ENCODE measurements at places on chromosomes 11 and 22.

- DNase-seq, result no peak
These were observed 23.9 kb upstream of the ACR start for GRCh38 chr22:50714150-50714549.

- DNase-seq, result no peak
These were observed 11.1 kb upstream of the MPZL2 start for GRCh38 chr11:118275176-118275575.

GRCh38 chr11:130204703-130205095 lies 45.1 kb downstream of the ST14 start:
- DNase-seq, result no peak

- no peak for DNase-seq
These were observed 429 bp downstream of the SLC39A13 start for GRCh38 chr11:47408598-47409439.

GRCh38 chr22:42553475-42554361 lies at the start of gene SERHL2:
Gene SERHL2, plus strand, starts transcription at chr22:42553956. Its CDS starts 65 bp downstream, at chr22:42554021.
- peak; percentile 80 for DNase-seq

GRCh38 chr22:17475318-17476230 lies 87.7 kb upstream of the SLC25A18 start:
- no peak for DNase-seq

DNA sequence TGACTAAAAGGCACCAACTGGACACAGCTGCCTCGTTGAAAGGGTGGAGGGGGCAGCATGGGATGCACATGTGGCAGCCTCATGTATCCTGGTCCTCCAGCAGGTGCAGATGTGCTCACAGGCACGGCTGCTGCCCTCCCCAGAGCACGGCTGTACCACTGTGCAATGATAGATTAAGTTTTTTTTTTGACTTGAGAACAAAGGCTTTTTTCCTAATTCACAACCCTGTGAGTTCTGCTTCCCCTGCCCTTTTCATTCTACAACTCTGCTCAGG lies 11.4 kb downstream of the DKK3 start:
- DNase-seq, result no peak

- no peak for DNase-seq
These were observed 109.3 kb upstream of the SNX19 start for GRCh38 chr11:131025421-131026125.

DNA sequence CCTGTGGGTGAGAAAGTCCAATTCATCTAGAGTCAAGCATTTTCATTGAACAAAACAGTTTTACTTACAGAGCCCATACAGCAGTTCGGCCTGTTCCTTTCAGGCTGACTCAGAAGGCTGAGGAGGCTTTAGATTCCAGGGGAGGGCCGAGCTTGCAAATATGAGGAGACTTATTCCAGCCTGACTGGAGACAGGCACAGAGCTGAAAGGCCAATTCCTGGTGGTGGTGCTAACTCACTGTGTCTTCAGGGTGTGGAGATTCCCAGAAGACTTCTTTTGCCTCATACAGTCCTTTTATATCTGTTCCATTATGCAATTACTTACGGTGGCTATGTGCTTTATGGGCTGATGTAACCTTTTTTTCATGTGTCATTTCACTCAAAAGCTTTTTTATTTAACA lies at the start of gene OR51E2:
TSS of gene OR51E2 (minus strand) at position 269 of the 400 bp plus-strand sequence. CDS start 15,142 bp downstream, outside the sequence.
- no peak for DNase-seq

DNA sequence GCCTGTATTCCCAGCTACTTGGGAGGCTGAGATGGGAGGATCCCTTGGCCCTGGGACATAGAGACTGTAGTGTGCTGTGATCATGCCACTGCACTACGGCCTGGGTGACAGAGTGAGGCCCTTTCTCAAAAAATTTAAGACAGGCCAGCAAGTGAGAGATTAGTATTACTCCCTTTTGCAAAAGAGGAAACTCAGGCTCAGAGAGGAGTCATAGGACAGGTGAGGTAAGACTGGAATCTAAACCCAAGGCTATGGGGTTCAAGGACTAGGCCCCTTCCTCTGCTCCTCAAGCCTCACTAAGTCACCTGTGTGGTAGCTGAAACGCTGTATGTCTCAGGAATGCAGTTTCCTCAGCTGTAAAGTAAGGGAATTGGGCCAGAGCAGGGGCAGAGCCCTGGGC lies 1.6 kb upstream of the P2RY2 start:
- no peak for DNase-seq

- DNase-seq, result peak; percentile 81
These were observed 41.2 kb upstream of the JAM3 start for GRCh38 chr11:134027671-134028070.

DNA sequence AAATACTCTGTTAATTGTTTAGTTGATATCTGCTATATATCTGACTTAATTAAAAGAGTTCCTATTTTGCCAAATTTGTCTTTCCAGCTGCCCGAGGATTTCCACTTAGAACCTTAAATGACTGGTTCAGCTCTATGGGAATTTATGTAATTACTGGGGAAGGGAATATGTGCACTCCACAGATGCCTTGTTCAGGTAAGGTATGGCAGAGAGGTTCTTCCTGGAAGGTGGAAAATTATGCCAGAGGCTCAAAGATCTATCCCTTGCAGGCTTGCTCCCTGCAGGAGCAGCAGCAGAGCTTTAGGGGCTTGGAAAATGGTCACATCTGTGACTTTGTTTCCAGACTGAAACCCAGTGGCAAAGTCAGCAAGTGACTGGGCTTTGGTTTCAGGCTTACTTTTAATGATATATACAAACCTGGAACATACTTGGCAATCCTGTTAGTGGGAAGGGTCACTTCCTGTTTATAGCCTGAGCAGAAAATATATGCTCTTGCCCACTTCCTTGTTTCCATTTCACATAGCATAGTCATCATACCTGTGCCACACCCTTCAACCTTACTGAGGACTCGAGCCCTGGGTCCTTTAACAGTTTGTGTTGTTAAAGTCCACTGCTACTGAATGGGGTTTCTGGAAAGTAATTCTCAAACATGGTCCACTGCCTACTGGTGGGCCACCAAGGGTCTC lies 23.7 kb downstream of the WBP2NL start:
- DNase-seq, result no peak

GRCh38 chr11:95154514-95154913 lies 64.9 kb downstream of the ENDOD1 start:
- no peak for DNase-seq

DNA sequence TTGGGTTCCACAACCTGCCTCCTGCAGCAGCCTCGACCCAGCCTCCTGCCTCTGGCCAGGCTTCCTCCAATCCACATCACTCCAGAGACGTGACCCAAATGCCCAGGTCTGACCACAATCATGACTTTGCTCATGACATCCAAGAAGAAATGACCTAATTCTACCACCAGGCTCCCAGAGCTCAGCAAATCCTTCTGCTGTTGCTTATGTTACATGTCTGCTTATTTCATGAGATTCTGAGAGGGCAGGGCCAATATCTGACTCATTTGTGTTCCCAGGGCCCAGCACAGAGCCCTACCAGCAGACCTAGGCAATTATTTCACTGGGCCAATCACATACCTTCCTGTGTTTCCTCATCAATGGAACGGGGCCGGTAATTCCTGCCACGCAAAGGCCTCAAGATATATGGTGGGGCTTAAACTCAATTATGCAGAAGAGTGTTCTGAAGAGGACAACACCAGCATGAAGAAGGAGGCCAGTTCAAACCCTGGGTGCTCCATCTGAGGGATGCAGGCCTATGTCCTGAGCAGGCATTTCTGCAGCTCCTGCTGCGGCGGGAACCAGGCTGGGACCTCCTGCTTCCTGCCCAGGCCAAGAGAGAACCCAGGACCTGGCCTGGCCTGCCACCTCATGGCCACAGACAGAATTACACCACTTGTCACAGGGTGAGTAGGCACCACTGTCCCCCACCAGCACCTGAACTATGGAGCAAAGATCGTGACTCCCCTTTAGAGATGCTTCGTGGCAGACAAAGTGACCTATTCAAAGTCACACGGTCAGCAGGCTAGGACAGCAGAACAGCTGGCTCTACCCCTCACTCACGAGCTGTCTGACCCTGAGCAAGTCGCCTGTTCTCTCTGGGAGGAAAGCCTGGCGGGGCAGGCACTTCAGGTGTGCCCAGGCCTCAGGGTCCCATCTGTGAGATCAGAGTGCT lies 5.9 kb downstream of the CENPM start:
- peak; percentile 76 for DNase-seq

Data from naive thymus-derived CD8-positive, alpha-beta T cell (primary cell).